ENCODE measurements at places on chromosomes 2 and 18.

GRCh38 chr18:37248281-37248680 lies 317.3 kb downstream of the CELF4 start:
- DNase-seq, result no peak

GRCh38 chr18:55101458-55101824 lies 142.2 kb upstream of the CCDC68 start:
- DNase-seq, result no peak

DNA sequence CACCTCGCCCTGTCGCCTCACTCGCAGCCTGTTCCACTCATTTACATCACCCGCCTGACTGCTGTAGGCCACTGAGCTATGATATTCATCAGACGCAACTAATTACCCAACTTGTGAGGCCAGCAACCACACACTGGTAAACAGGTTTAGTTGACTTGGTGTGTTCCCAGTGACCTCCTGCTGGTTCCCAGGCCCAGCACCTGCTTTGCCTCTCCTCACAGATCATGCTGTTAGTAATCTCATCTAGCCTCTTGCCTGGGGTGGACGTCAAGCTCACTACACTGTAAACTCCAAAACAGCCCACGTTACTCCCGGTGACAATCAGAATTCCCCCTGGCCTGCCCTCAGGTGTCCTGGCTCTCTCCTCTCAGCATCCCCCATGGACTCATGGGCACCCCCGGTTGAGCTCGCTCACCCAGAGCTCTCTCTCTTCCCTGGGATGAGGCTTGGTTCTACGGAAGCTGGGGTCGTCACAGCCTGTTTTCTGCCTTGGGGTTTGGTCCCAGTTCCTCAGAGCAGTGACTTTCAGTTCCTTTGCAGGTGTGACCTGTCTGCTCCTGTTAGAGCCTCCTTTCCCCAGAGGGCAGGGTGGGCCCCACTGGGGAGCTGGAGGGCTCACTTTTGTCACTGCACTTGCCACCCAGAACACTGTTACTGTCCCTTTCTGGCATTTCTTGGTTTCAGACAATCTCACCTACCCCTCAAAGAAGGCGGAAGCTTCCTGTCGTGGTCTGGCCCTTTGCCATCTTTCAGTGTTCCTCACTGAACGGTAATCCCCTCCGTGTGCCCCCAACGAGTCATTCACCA lies 40.3 kb downstream of the INPP5D start:
- no peak for DNase-seq

- no peak for DNase-seq
These were observed 494.9 kb downstream of the NYAP2 start for GRCh38 chr2:225894236-225894980.

DNA sequence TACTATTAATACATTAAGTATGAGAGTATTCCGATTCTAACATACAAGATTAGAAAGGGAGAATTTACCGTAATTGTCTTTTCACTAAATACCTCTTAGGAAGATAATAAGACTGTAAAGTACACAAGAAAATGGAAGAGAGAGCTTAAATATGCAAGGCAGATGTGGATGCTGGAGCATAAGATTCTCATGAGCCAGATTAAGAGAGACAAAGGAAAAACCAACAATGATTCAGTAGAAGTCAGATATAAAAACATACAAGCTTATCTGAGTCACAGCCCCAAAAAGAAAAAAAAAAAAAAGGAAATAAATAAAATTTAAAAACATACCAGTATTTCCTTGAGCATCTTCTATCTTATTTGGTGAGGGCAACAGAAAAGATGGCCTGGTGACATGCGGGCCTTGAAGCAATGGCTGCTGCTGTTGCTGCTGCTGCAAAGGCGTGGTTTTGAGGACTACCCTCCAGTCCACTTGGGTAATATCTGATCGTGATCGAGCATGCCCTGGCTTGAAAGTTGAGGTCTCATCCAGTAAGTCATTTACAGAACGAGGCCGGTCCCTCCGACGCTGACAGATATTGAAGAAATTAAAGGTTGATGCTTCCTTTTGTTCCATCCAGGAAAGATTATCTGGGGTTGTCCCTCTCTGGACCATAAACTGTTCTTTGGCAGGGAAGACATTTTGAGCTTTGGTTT lies 24.5 kb downstream of the PLEKHM3 start:
- no peak for DNase-seq

DNA sequence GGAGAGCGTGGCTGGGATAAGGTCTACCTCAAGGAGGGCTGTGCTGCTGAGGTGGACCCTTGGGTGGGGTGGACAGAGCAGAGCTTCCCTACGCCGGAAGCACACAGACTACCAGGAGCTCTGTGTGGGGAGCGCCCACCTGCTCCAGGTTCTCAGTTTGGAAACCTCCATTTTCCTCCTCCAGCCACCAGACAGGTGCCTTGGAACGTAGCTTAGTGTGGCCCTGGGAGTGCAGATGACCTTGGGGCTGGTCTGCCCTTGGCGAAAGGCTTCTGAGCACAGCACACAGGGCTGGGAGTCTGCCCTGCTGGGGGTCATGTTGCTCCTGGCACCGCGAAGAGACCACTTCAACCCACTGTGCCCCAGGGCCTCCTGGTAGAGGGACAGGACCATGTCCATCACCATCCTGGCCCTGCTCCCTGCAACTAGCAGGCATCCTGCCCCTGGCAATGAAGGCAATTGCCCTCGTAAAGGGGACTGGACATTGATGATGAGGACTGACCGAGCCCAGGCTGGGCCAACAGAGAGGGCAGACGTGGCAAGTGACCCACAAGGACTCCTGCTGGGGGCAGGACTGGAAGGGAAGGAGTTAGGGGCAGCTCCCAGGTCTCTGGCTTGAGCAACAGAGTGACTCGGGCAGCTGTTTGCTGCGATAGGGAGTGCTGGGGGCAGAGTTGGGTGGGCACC lies 214.7 kb downstream of the CYP26B1 start:
- no peak for DNase-seq

GRCh38 chr2:75637568-75637967 lies 9.0 kb upstream of the MRPL19 start:
- no peak for DNase-seq

GRCh38 chr2:47208852-47209606 lies 53.9 kb upstream of the STPG4 start:
- DNase-seq, result no peak

All from NCI-H82 (cell line).